Midbrain (tissue), 1 donor: ENCODE measurements at places on chromosomes 12 and 14.

DNA sequence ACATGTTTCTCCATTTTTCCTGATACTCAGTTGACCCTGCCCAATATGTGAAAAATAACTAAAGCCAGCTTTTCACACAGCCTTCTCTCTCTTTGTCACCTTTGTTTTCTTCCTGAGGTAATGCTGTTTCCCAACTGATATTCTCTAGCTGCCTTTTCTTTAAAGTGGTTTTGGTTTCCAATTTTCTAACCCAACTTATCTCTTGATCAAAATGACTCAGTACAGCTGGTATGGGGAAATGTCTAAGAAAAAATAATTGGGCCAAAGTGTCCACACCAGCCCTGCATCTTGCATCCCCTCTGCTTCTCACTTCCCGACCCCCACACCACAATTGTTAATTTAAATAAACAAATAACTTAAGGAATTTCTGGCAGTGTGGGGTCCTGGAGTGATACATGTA is 193.8 kb downstream of the SYT1 start:
- no peak for DNase-seq

DNA sequence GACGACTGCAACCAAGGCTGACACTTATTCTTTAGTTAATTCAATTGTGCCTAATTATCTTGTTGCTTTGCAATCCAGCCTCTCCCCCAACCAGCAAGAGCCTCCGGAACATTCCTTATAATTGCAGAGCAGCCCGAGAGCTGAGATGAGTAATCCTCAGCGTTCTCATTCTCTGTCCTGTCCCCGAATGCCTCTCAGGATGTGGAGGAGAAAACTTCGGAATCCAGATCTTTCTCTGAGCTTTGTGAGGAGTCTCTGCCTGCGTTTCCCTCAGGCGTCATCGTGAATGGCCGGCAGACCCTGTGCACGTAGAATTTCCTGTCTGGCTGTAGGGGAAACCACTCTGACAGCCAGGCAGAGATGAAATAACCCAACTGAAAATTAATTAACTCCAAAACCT is 160.5 kb upstream of the DIO3 start:
- no peak for DNase-seq

DNA sequence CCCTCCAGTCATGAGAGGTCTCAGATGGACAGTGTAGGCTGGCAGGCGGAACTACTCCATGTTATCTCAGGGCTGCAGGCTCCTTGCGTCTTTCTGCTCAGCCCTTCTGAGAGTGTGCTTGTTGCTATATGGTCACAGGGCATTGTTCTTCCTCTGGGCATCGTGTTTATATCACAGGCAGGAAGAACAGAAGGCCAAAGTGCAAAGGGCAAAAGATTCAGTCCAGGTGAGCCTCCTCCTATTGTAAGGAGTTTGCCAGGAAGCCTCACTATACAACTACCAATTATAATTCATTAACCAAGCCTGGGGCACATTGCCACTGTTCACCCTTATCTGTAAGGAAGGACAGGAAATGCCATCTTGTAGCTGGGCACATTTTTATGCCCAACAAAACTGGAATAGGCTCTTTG is 195.5 kb upstream of the KITLG start:
- DNase-seq, result no peak

DNA sequence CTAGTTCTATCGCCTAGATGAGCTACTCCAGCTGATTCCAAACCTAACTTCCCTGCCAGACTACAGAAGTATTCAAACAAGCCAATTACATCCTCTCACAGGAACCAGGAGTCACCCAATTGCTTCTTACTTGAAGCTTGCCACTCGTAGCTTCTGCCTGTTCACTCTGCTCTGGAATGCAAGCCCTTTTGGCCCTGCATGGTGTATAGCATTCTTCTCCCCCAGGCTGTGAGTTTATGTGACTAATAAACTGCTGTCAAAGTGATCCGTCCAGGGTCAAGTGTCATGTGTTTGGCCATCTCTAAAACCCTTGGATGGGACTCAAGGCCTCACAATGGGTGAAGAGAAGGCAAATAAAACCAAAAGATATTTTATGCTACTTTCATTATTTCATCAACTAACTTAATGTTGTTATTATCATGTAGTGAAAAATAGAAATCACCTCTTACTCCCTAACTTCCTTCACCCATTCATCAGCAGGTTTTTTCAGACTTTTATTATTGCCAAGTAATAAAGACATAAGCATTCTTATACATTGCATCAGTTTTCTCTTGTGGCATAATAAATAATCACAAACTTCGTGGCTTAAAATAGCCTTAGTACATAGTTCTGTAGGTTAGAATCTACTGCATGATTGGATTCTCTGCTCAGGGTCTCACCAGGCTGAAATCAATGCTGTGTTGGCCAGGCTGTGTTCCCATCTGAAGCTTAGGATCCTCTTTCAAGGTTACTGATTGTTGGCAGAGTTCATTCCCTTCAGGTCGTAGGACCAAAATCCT is 1981.7 kb upstream of the FLRT2 start:
- no peak for DNase-seq

- no peak for DNase-seq
These were observed 57.3 kb downstream of the DAD1 start for GRCh38 chr14:22531451-22532344.

- DNase-seq, result no peak
These were observed 43.7 kb downstream of the PPP1R13B start for GRCh38 chr14:103803661-103804060.

- no peak for DNase-seq
These were observed 5.6 kb downstream of the LTA4H start for GRCh38 chr12:96029826-96030225.

GRCh38 chr12:71071536-71072097 is 86.2 kb downstream of the TSPAN8 start:
- DNase-seq, result no peak

DNA sequence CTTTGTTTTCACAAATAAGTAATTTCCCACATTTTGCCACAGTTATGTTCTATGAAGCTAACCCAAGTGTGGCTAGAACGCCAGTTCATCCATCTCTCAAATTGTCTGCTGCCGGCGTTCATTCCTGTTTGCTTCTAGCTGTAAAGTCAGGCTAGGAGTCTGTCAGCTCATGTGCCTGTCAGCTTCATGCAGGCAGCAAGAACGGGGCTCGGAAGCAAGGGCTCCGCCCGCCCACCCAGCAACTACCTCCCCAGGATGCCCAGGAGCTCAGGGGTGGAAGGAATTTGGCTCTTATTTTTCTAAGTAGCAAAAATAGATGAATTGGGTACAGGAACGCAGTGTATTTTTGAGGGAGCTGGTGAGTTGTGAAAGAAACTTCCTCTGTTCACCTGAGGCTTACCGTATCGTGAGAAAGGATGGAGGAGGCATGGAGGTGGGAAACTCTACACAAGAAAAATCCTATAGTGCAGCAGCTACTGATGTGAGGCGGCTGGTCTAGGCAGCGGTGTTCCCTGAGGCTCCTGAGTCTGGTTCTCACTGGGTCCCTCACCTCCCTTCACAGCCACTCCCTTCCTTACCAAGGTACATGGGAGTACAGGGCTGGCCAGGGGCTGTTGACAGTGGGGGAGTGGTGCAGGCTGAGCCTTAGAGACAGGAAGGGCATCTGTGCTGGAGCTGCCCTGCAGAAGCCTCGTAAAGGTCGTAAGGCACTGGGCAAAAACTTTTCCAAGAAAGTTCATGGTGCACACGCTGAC is 54.5 kb upstream of the AMN start:
- DNase-seq, result no peak

DNA sequence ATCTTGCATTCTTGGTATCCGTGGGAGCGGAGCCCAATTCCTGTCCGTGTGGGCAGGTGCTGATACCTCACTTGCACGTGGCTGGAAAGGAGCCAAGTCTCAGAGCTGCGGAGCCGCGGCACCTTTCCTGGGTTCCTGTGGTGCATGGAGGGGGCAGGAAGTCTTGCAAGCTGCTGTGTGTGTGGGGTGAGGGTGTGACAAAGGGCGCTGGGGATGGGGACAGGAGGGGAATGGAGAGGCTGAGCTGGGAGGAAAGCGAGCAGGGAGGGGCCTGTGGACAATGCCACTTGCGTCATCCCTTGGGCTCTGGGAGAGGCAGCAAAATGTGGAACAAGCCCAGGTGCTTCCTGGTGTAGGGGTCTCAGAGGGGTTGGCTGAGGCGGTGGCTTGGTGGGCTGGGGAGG is 86.7 kb downstream of the CALM1 start:
- no peak for DNase-seq

DNA sequence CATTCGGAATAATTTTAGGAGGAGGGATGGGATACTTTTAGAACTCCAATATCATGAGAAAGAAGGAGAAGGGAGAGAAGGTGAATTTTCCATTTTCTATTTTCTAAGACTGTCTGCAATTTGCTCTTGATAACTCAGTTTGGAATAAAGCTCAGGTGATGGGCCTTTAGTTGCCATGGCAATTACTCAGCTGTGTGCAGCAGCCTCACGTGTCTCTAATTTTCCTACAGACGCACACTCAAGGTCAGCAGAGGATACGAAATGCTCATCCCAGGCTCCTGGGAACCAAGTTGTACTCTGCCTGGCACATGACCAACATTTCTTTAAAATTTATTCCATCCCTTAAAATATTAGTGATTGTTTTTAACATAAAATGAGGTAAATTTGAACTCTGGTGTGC is 76.7 kb downstream of the TTC8 start:
- DNase-seq, result no peak

- no peak for DNase-seq
These were observed 53.7 kb upstream of the INSM2 start for GRCh38 chr14:35480119-35480769.

- DNase-seq, result no peak
These were observed 26.0 kb downstream of the PPFIBP1 start for GRCh38 chr12:27549801-27550652.

DNA sequence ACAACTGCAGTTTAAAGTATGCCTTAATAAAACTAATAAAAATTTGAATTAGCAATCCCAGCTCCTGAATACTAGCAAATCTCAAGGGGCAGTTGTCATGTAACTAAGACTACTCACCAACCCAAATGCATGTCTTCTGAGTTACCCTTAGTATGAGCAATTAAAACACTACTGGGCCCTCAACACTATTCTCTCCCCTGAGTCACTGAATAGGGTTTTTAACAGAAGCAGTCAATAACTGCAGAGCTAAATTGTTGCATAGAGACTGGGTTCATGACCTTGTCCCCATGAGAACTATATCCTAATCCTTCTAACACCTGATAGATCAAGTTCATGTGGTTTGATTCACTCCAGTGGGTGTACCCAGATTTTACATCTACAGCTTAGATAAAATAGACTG is 38.8 kb downstream of the MDM1 start:
- no peak for DNase-seq

- DNase-seq, result no peak
These were observed 670.3 kb upstream of the TBX3 start for GRCh38 chr12:115354007-115354890.

- DNase-seq, result no peak
These were observed 306.6 kb upstream of the FKBP4 start for GRCh38 chr12:2488131-2488530.

DNA sequence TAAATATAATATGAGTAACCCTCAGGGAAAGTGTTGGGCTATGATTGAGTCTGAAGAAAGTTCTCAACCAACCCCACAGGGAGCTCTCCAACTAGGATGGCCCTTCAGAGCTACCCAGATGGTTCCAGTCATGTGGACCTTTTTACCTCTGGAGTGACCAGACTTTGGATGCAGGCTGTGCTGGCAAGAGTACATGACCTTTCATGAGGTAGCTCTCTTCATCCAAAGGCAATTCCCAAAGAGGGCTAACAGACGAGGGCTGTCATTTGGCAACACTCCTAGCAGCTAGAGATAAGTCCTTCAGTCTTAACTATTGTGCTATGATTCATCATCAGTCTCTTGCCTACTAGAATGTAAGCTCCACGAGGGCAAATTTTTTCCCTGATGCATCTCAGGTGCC is 75.4 kb downstream of the DUSP6 start:
- DNase-seq, result no peak

- DNase-seq, result no peak
These were observed 594 bp downstream of the TAMALIN start for GRCh38 chr12:52007158-52007921.

DNA sequence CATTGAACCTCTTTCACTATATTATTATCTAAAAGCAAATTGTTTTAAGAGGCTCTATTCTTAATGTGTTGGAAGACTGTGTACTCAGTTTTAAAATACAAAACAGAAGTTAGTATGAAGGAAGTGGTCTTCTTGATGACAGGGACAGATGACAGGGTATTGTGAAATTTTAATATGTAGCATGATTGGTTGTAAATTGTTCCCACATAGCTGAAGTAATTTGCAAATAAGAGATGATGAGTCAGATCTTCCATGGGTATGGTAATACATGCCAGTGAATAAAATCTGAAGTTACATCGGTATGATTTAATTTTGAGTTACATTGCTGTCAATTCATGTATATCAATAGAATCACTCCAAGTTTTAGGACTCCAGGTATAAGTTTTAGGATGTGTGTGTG is 454.8 kb downstream of the AEBP2 start:
- DNase-seq, result no peak

GRCh38 chr14:26286081-26286912 is 311.5 kb downstream of the NOVA1 start:
- no peak for DNase-seq

- DNase-seq, result no peak
These were observed 33.5 kb downstream of the SLC15A4 start for GRCh38 chr12:128790221-128790620.

GRCh38 chr12:87511371-87511770 is 517.8 kb downstream of the C12orf50 start:
- no peak for DNase-seq

- DNase-seq, result no peak
These were observed 94.6 kb upstream of the PLEKHA5 start for GRCh38 chr12:19034937-19035336.

DNA sequence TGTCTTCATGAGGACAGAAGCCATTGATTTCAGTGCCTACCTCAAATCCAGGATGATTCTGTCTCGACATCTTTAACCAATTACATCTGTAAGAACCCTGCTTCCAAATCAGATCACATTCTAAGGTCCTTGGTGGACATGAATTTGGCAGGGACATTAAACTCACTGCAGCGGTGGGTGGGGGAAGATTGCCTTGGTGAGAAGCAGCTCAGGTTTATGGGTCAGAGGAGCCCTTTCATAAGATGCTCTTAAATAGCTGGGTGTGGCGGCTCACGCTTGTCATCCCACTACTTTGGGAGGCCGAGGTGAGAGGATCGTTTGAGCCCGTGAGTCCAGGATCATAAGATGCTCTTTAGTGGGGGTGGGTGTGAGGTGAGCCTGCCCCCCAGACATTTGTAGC is 42.9 kb downstream of the ELK3 start:
- DNase-seq, result no peak

- DNase-seq, result no peak
These were observed 212.1 kb upstream of the FKBP4 start for GRCh38 chr12:2582631-2583030.

GRCh38 chr12:34604631-34605509 is 582.6 kb downstream of the ALG10 start:
- no peak for DNase-seq
